T-helper 1 cell (primary cell): ENCODE measurements at places on chromosomes 11 and 22.

DNA sequence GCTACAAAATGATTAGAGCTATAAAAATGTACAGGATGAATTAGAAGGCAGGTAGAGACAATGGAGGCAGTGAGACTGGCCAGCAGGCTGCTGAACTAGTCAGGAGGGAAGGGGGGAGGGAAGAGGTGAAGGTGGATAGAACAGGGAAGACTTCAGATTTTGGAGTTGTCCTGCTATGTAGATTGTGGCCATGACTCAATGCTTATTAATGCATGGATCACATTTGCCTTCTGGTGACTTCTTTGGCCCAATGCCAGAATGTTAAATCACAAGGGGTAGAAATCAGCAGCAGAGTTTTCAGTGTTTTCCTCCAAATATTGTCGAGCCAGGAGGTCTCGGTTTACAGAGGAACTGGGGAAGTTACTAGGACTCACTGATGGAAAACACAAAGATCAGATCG is 346.6 kb downstream of the AASDHPPT start:
- no peak for DNase-seq

GRCh38 chr11:61588728-61589191 is 7.9 kb upstream of the SYT7 start:
- DNase-seq: no peak

DNA sequence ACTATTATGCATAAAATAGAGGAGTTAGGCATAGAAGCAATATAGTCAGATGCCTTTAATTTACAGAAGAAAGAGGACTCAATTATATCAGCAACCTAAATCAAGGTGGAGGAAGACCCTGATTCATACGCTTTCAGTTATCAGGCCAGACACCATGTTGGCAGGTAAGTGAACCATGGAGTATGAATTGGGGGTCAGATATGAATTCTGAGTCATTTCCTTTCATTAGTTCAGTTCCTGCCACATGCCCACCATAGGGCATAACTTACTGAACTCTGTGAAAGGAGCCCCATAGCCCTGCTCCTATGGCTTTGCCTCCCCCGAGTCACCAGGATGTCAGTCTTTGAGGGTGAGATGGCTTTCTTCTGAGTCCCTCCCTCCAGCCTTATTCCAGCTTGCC is 15.1 kb downstream of the PATE2 start:
- no peak for DNase-seq

DNA sequence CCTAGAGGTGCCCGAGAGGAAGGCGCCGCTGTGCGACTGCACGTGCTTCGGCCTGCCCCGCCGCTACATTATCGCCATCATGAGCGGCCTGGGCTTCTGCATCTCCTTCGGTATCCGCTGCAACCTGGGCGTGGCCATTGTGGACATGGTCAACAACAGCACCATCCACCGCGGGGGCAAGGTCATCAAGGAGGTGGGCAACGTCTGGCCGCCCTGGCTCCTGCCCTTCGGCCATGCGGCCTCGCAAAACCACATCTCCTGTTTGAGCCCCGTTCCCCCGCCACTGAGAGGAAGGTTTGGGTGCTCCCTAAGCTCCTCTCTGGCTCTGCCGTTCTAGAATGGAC is 3.4 kb downstream of the SLC17A6 start:
- DNase-seq: no peak

DNA sequence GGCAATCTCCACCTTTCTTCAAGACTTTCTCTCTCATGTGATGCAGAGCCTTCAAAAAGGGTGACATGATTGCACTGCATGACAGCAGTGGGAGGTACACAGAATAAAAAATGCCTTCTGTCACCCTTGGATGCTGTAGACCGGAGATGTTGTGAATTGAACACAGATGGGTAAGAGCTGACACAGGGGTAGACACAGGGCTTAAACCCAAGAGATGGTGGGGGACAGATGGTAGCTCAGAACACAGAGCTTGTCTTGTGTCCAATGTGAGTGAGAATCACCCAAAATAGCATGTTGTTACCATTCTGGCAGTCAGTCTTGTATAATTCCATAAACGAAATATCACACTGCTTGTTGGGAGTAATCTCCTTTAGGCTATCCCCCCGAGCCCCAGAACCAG is 69.9 kb downstream of the JRKL start:
- DNase-seq: no peak

- no peak for DNase-seq
Measured at GRCh38 chr11:117866526-117866925, 9.9 kb downstream of the FXYD6 start.

DNA sequence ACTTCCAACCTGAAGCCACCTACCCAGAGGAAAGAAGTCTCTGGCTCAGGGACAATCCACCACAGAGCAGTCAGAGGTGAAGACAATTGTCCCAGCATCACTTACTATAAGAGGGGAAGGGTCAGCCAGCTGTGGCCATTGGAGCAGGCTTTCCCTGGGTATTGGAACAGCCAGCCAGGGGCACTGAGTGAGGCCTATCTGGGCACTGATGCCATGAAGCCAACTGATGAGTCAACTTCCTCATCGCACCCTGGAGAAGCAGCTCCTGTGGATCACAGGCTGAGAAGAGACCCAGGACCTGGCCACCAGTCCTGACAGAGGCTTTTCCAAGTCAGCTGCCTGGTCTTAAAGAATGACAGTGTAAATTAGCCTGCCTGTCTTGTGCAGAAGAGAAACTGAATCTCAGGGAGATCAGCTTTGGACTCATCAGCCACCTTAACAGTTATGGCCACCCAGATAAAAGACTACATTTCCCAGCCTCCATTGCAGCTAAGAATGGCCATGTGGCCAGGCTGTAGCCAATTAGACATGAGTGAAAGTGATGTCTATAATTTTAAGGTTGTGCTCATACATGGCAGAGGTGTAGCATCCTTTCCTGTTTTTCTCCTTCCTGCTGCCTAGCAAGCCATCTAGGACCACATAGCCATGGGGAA is 19.0 kb downstream of the CHST1 start:
- DNase-seq: no peak

DNA sequence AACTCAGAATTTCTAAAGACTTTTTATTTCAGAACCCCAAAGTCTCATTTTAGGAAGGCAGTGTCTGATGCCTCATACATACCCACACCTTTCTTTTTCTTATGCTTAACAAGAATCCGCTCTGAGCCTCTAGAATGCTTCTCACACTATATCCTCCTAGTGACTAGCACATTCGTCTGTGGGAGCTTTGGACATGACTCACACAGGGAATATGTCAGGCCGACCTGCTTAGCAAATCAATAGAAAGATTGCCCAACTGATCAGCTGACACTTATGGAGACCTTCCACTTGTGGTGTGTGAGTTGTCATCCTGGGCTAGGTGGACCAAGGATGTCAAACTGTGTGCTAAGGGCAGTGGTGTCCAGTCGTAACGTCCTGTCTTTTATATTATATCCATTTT is 129.9 kb upstream of the TTC12 start:
- DNase-seq: no peak

DNA sequence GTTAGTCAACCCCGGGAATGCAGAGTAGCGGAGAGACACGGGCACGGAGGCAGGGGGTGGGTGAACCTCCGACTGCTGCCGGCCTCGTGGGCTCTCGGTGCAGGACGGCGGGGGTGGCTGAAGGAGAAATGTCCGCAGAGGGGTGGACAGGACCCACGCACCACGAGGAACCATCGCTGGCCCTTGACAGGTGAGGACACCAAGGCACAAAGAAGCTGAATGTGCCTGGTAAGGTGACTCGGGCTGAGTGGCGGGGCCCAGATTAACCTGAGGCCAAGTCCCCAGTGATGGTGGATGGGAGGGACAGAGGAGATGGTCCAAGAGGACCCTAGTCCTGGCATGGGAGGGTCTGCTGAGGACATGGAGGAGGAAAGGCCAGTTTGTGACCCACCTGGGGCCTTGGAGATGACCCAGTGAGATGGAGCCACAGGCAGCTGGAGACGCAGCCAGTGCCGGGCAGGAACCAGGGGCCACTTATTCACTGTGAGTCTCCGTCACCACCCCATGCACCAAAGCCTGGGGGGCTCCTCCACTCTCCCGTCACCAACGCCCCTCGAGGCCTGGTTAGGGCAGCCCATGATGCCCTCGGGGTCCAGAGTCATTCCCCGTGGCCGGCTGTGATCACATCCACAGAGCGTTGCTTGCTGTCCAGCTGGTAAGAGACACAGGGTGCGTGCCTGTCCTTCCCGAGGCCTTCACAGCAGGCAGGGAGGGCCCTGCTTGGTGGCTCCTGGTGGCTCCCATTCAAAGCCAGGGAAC is 64.2 kb downstream of the CELSR1 start:
- no peak for DNase-seq

DNA sequence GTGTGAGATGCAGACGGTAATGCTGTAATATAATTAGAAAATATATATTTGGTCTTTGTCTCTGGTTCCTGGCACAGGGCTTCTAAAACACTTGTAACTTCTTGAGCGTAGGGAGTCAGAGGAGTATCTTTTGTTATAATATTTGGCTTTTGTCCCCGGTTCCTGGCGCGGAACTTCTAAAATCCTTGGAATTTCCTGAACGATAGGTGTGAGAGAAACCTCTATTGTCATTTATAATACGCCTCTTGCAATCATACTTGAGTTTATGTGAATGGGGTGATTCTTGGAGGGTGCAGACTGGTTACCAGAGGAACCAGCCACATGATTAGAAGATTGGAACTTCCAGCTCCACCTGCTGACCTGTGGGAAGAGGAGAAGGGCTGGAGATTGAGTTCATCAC is 54.1 kb upstream of the ZBED5 start:
- DNase-seq: no peak

DNA sequence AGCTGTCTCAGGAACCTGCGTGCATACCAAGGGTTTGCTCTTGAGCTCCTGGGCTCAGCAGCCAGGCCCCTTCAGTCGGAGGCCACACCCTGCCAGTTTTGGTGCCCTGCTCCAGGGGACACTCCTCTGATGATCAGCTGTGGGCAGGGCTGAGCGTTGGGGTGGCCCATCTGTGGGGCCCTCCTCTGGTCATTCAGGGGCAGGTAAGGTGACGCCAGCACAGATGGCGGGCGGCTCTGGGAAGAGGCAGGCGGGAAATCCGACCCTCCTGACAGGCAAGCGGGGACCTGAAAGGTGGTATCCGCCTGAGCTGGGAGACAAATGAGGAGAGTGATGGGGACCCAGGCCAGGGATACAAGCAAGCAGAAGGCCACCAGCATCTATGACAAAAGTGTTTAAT is 3.8 kb upstream of the MFNG start:
- no peak for DNase-seq

DNA sequence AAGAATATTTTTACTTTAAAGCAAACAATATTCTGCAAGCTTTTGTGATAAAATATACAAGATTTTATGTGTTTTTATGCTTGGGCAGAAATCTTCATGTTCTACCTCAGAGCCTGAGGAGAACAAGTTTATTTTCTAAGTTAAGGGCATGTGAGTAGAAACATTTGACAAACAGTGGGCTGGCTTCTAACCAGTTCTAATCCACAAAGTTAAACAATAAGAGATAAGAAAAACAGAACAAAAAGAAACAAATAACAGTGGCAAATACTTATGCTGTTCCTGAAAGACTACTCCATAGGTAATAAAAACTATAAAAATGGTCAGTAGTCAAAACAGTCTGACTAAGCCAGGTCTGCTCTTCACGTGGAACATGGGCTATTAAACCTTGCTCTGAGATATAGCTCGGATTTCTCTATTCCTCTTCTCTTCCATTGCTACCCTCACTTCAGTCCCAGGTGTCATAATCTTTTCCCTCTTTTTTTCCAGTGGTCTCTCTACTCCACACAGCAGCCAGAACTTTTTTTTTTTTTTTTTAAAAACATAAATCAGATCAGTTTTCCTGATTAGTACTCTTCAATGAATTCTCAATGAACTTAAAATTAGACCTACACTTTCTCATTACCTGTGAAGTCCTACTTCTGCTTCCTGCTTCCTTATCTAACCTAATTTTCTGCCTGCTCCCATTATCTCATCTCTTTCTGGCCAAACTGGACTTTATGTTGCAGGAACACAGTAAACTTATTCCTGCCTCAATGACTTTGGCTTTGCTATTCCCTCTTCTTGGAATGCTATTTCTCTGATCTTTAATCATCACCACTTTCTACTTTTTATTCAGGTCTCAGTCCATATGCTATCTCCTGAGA is 671.1 kb upstream of the CCDC90B start:
- DNase-seq: no peak

DNA sequence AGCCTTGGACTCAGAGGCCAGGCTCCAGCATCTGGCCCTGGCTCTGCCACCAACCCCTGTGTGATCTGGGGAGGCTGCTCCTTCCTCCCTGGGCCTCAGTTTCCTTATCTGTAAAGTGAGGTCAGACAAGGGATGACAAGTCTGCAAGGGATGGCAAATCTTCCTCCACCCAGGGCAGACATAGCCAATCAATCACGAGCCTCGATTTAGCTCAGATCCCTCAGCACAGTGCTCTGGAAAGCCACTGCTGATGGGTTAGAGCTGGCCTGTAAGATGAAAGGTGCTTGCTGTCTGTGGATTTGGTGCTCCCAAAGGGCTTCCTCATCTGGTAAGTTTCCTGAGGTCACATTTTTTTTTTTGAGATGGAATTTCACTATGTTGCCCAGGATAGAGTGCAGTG is 20.2 kb downstream of the NPTXR start:
- DNase-seq: no peak

DNA sequence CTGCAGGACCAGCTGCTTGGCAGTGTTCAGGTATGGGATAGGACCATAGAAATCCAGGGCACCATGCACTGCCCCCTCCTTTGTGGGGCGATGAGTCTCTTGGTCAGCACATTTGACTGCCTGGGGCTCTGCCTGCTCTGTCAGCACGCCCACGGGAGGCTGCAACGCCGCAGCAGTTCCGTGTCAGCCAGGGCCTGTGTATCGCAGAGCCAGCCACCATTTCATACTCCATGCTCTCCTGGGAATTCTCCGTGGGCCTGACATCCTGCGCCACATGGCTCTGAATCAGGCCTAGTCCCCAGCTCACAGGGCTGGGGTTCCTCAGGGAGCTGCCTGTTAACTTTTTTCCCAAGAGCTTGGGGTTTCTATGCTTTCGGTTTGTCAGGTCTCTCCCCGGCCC is 16.9 kb upstream of the RELT start:
- no peak for DNase-seq

- DNase-seq: no peak
Measured at GRCh38 chr11:132821014-132821413, 711.3 kb downstream of the OPCML start.

GRCh38 chr11:67113231-67113721 is 5.8 kb upstream of the KDM2A start:
- no peak for DNase-seq

DNA sequence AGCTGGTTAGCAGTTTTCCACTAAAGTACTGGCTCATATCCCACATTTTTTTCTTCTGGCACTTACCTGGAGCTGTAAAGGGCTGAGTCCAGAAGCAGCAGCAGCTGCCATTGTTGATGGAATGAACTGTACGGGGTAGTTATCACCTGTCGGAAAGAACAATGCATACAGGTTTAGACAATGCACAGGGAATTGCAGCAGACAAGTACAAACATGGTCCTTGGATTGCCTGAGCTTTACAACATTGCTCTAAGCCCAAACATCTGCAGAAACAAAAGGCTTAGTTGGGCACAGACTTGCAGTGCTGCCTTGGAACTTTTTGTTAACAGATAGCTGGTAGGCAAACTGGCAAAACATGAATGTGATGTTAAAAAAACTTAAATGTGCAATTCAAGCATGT is 258.8 kb downstream of the SOX6 start:
- no peak for DNase-seq

- no peak for DNase-seq
Measured at GRCh38 chr11:124938206-124938765, 2.4 kb upstream of the HEPACAM start.

- DNase-seq: no peak
Measured at GRCh38 chr11:57439786-57440185, 12.9 kb upstream of the SLC43A3 start.

- no peak for DNase-seq
Measured at GRCh38 chr11:133403900-133404299, 128.4 kb downstream of the OPCML start.
